ENCODE measurements at places on chromosomes 2 and 18.

DNA sequence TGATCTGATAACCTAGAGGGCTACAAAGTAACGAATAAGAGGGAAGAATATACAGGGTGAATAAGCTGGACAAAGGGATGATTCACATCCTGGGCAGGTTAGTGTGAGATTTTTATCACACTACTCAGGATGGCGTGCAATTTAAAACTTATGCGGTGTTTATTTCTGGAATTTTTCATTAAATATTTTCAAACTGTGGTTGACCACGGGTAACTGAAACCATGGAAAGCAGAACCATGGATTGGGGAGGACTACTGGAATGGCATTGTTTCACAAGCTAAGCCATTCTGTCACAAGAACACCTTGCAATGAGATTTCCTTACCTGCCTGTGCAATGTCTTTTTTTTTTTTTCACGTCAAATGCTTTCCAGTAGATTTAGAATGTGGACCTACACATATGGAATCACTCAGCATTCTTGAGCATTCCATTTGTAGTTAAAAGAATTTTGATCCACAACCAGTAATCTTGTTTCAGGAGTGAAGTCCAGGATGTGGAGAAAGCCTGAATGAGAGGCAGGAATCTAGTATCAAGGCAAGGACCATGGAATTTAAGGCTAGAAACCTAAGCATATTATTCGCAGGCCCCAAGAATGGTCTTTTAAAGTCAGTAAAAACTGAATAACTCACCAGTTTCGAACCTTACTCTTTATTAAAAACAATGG is 8.0 kb upstream of the CDK15 start:
- peak; percentile 98 for DNase-seq

- DNase-seq, result peak; percentile 17
Measured at GRCh38 chr2:4354678-4355077, 651.3 kb downstream of the DCDC2C start.

GRCh38 chr2:47076586-47077441 is 78.3 kb downstream of the STPG4 start:
- peak; percentile 98 for DNase-seq

DNA sequence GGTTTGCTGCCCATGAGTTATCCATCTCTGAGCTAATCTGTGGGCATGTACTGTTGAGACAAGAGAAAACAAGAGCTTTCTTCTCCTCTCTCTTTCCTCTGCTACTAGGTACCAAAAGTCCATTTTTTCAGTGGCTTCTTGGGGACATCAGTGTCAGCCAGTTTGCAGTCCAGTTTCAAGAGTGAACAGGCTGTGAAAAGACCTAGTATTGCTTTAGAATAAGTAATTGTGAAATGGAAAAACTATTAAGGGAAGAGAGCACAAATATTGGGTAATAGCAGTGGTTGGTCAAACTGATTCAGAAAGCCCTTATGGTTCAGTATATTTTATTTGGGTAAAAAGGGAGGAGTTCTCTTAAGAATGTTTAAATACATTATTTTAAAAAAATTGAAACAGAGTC is 33.0 kb upstream of the MEP1B start:
- no peak for DNase-seq

DNA sequence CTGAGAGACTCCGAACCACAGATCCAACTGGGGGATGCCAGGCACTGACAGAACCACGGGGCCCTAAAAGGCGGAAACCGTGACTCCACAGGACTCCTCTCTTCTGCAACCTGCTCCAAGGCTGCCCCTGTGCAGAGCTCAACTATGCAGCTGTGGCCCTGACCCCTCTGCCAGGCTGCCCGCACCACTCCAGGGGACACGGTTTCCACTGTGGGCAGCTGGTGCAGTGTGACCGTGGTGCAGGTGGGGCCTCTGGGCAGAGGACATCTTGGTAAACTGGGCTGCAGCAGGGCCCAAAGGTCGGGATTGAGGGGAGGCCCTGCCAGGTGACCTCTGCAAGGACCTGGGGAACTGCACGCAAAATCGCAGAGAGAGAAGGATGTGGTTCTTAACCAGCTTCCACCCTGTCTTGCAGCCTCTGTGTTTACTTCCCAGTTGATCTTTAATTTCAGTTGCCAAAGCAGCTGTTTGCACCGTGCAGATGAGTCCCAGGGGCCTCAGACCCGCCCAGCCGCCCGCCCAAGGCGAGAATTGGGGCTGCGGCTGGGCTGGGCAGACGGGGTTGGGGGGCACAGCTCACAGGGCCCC is 104.6 kb upstream of the CTDP1 start:
- DNase-seq, result no peak

DNA sequence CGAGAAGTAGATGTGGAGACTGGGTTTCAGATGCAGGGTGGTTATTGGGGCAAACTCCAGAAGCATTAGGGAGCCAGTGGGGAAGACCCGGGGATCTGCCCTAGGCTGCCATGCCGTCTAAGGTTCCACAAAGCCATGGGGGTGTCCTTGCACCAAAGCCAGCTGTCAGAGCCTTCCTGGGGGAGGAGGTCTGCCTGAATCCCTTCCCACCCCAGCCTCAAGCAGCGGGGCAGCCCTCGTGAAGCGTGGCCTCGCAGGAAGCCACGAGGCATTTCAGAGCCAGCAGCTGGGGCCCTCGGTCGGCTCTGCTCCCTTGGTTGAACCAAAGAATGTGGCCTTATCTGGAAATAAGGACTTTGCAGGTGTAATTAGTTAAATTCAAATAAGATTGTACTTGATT is 51.2 kb upstream of the UBE2F start:
- no peak for DNase-seq

- no peak for DNase-seq
Measured at GRCh38 chr2:71947809-71948208, 199.9 kb downstream of the CYP26B1 start.

DNA sequence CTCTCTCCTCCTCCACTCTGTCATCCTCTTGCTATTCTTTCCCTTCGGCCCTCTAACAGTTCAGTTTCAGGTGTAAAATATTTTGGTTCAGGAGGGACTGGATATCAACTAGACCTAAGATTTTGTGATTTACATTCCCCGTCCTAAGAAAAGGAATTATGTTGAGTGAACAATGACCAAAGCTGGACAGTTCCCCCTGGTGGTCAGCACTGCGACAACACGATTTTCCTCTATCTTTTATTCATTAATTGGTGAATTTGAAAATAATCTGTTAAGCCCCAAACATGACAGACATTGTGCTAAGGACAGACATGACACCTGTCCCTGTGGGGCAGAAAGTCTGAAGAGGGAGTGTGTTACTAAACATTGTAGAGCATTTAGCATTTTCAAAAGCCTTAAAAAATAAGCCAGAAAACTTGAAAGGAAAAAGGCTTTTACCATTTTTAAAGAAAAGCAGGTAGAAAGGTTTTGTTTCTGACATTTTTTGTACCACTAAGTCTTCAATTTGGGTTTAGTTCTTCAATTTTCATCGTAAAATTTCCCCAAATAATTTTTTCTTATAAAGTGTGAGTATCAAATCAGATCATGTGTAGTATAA is 28.4 kb upstream of the GTF2A1L start:
- DNase-seq, result peak; percentile 49
